ENCODE measurements at places on chromosomes 1 and 21.
A peak's percentile ranks its signal among the peaks of the same experiment; 100 is the strongest.

DNA sequence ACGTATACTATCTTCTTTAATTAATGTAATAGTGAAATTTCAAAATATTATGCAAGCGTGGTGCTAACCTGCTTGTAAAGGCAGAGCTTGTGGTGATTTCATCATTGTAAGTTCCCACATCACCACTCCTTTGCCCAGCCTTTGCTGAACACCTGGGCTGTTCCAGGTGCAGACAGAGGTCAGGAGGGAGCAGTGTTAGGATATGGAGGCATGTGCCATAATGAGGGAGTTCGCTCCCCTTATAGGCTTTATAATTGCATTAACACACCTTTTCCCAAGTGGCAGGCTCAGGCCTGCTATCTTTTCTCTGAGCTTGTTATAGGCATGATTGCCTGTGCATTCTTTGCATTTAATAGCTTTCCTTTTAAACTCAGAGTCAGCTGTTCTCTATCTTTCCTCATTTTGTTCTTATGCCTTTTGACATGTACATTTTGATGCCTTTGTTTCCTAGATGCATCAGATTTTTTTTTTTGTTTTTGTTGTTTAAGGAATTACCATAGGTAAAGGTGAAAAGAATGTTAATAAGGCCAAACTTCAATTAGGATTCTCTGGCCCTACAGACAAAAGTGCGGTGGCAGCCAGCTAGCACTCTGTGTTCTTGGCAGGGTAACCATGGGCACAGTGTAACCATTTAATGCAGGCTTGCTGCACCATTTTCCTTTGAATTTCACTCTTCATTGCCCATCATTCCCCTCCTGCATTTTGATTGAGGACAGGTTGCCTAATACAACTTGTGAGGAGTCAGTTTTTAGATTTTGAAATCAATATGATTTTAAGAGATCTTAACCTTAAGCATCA lies 12.6 kb downstream of the NPL start:
- no peak for DNase-seq

DNA sequence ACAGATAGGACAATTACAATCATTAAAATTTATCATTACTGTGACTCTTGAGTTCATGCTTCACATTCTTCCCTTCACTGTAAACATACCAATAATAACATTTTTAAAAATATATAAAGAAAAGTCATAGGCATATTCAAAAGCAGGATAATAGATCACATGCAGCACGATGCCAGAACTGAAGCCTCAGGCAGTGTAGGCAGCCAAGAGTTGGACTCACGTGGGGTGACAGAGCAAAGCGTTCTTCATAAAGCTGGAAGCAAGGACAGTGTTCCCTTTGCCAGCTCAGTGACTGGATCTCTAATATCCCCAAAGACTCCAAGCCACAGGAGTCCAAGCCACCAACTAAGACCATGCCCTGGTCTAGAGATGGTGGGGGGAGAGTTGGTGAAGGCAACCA lies 77.7 kb downstream of the ODF2L start:
- no peak for DNase-seq

DNA sequence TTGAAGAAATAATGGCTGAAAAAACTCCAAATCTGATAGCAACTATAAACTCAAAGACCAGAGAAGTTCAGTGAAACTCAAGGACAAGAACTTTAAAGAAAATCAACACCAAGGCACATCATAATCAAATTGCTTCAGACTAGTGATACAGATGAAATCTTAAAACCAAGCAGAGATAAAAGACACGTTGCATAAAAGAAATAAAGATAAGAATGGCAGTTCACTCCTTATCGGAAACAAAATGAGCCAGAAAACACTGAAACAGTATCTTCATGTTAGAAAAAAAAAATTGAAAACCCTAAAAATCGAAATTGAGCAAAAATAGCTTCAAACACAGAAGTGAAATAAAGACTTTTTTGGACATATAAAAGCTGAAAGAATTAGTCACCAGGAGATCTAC lies 4.6 kb upstream of the RAB4A start:
- no peak for DNase-seq

DNA sequence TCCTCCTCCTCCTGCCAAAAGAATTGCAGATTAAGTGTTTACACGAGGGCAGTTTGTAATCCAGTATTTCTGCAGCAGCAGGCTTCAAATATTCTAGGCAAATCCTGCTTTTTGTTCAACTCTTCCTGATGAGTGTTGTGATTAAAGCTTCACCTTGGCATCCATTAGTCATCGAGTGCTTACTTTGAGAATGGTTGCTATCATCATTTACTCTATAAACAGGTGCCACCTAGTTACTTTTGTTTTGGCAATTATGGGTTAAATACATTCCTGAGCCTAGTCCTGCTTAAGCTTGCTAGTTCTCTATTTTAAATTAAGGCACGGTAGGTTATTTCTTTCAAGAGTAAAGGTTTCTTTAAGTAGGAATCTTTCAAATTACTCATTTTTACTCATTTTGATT lies 20.3 kb downstream of the PDC start:
- no peak for DNase-seq

DNA sequence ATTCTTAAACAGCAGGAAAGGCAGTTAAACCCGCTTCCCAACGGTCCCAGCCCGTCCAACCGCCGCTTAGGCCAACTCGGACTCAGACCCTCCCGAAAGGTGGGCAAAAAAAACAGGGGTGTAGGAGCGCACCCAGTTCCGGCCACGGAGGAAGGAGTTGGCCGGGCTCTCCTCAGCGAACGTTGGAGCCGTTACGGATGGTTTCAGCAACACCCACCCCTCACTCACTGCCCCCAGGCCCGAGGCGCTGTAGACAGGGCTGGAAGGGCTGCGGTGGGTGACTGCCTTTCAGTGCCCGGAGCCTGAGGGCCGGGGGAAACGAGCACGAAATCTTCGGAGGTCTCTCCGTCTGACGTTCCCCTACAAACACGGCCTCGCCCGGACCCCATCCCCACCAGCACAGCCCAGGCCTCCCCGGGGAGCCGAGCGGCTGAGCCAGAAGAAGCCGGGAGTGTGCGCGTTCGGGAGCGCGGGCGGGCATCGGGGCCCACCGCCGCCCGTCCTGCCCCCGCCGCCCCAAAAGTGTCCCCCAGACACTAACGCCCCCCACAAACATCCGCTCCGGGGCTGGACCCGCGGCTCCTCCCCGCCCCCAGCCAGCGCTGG lies 1.3 kb downstream of the KDM5B start:
- no peak for DNase-seq

DNA sequence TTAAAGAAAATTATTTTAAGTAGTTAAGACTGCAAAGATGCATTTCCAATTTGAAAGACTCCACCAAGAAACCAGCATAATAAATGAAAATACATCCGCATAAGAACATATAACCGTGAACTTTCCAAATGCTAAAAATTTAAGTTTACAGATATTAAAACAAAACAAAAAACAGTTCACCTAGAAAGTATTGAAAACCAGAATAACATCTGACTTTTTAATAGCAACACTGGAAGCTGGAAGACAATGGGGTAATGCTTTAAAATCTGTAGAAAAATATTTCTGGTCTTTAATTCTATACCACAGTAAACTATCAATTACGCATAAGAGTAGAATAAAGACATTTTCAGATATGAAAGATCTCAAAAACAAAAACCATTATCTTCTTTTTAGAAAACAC lies 79.3 kb upstream of the COL24A1 start:
- DNase-seq: no peak

GRCh38 chr1:29551123-29551936 lies 315.0 kb downstream of the PTPRU start:
- no peak for DNase-seq

DNA sequence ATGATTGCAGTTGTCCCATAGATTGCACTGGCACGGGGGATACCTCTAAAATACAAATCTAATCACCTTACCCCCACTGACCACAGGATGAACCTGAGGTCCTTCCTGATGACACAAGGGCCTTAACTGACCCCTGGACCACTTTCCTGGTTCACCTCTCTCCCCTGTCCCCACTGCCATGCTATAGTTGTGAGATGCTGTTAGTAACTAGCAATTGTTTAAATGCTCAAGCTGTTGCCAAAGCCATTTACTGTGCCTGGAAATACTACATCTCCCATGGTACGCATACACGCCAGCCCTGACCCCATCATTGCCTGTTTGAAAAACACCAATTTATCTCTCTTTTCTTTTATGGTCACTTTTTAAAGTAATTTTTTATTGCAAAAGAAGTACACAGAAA lies 29.1 kb upstream of the RGS8 start:
- DNase-seq: no peak

DNA sequence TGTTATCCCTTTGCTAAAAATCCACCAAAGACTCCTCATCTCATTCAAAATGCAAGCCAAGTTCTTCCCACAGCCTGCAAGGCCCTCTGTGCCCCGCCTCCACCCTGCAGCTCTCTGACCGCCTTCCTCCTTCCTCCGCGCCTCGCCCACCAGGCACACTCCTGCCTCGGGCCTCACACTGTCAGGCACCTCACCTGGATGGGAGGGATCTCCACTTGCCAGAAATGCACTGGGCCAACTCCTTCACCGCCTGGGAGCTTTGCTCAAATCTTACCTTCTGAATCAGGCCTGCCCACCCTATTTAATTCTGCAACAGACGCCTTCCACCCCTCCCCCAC lies 26.2 kb downstream of the PGBD5 start:
- DNase-seq: no peak

DNA sequence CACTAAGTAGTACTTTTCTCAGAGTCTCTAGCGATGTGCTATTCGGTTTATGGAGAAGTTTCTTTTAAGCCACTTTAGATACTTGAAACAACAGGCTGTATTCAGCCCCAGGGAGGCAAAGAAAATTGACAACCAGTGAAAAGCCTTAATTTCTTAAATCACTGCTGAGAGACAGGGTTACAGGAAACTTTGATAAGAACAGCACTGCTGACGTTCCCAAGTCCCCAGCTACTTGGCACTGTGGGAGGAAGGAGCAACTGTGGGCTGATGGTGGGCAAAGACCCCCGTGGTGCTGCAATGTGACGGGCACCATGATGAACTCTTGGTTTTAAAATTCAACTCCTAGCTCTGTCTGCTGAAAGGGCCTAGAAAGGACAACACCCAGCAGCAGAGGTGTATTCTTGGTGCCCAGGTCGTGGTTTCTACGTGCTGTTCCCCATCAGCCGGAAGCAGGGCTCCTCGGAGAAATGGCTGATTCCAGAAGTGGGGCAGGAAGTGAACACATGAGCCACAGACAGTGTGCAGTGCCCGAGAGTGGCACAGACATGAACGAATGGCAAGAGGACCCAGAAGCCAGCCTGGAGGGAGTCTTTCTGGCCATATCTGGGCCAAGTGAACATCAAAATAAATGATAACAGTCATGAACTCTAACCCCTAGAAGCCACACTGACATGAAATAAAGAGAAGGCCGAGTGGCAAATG lies 5.3 kb downstream of the PTTG1IP start:
- peak; percentile 35 for DNase-seq

GRCh38 chr1:86450847-86451246 lies 17.9 kb upstream of the CLCA1 start:
- DNase-seq: no peak

GRCh38 chr1:22553104-22553880 lies 10.0 kb upstream of the EPHA8 start:
- DNase-seq: no peak

- DNase-seq: no peak
Measured at GRCh38 chr1:214354440-214355148, 73.6 kb downstream of the SMYD2 start.

- no peak for DNase-seq
Measured at GRCh38 chr1:20850021-20850420, 62.9 kb upstream of the HP1BP3 start.

GRCh38 chr1:61223140-61223539 lies 140.8 kb downstream of the NFIA start:
- no peak for DNase-seq

DNA sequence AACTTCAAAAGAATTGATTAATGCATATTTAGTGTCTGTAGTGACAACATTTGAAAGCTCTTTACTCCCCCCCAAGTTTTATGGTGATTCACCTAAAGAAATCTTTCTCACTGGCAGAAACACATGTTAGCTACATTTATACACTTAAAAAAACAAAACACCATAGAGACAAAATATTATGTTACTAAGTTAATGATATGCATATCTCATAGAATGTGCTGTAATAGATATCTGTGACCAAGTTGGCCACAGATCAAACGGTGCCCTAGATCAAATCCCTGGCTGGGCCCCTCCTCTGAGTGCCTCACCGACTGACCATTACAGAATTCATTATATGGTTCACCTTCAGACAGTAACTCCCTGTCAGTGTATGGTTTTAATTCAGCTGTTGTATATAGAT lies 322.1 kb upstream of the LYPLAL1 start:
- DNase-seq: no peak

GRCh38 chr1:179264507-179264906 lies 29.1 kb upstream of the SOAT1 start:
- DNase-seq: no peak

- DNase-seq: no peak
Measured at GRCh38 chr21:9767592-9768375, 753.6 kb upstream of the TPTE start.

DNA sequence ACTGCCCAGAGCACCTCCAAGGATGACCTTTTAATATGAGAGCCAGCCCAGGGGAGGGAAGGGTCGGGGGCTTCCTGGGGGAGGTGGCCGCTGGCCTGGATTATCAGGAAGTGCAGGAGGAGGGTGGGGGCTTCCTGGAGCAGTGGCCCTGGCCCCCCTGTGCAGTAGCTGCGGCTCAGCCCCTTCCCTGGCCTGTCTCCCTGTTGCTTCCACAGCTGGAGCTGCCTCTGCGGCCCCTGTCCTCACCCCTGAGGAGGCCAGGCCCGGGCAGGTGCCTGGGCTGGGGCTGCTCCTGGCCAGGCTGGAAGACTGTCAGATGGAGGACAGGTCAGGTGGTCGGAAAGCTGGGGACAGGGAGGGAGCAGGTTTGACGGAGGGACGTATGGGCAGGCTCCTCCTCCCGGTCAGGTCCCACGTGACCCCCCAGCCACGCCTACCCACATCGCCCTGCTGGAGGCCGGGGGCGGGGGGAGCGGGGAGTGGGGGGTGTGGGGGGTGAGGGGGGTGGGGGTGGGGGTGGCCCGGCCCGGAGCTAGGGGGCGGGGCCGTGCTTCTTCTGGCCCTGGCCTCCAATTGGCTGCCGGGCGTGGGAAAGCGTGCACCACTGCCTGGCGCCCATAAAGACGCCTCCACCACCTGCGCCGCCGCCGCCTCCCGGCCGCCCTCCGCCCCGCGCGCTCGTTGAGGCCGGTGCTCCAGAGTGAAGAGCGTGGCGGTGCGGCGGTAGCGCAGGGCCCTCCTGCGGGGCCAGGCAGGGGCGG lies 10.2 kb upstream of the TNFRSF14 start:
- peak; percentile 83 for DNase-seq

DNA sequence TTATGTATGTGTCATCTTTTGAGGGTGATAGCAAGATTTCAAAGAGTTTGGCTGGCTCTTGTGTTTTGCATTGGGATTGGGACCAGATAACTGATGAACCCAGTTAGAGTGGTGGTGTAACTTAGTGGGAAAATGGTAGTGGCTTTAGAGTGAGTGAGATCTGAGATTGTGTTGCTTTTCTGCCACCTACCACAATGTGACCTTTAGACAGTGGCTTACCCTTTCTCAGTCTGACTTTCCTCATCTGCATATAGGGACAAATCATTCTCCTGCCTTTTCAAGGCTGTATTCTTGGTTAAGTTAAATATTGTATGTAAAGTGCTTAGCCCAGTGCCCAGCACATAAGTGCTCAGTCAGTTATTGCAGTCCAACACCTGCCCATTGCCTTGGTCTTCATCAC lies 31.3 kb downstream of the CENPF start:
- DNase-seq: no peak

- no peak for DNase-seq
Measured at GRCh38 chr1:52063192-52063591, 7.1 kb downstream of the BTF3L4 start.

- no peak for DNase-seq
Measured at GRCh38 chr1:25008192-25008485, 78.1 kb upstream of the RUNX3 start.

GRCh38 chr1:180144659-180145357 lies 9.9 kb upstream of the QSOX1 start:
- DNase-seq: no peak
